Stimulated activated CD4-positive, alpha-beta T cell treated with anti-CD3 and anti-CD28 coated beads, Interleukin-12 subunit alpha, Interleukin-12 subunit beta, amount 100 ng/mL, for 48 hours (primary cell): ENCODE measurements at places on chromosomes 12 and 14.

DNA sequence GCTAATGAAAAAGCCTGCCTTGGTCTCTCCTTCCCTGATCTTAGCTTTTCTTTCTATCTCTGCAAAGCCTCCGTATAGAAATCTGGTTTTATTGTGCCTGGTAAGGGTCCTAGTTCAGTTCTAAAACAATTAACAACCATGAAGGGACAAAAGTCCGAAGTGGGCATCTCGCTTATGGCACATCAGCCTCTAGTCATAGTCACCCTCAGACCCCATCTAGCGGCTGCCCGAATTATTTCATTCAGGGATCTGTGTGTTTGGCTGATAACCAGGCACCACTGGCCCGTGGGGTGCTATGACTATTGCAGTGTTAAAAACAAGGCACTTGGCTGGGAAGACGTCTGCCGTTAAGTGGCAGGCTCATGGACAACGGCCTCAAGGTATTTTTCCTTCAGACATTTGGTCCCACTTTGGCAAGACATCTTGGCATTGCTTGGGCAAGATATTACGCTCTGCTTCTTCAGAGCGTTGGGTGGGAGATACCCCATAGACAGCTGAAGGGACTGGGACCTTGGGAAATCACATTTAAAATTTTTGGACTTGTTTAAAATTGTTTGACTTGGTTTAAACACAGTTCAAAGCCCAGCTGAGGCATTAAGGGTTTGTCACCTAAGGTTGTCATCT, 87.1 kb downstream of the SINHCAF start:
- peak; percentile 49 for DNase-seq

- DNase-seq, result no peak
These were observed 52.3 kb downstream of the PLEKHA5 start for GRCh38 chr12:19181666-19182426.

GRCh38 chr14:79699206-79699605, 512.1 kb downstream of the DIO2 start:
- DNase-seq, result no peak

DNA sequence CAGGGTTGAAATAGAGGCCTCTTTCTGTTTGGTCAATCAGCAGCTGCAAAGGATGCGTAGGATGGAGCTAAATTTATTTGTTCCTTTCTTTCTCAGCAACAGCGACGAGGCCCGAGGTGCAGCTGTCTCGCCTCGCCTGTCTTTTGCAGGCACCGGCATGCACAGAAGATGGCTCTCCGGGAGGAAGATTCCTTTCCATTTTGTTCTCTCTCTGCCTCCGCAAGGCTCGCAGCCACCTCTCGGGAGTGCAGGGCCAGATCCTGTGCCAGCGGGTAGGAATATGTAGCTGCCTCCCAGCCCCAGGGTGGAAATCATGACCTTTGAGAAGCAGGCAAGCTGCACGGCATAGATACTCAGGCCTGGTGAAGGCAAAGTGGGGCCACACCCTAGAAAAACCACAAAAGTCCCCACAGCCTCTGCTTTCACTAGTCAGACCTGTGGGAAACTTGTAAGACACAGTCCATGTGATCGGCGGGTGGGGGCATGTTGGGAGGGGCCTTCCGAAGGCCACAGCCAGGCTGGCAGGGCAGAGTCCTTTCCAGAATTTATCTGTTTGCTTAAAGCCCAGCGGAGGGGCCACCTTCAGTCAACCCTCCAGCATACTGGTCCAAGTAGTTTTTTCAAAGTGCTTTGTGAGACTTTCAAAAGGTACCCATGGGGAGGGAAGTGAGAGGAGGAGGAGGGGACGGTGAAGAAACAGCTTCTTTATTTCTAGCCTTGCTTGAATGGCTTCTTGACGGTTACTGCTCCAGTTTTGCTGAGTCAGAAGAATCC, at the start of gene MAP1LC3B2:
MAP1LC3B2 (plus strand) TSS at position 220 of the 774 bp plus-strand sequence. CDS start 16,562 bp downstream, outside the sequence.
- peak; percentile 57 for DNase-seq

DNA sequence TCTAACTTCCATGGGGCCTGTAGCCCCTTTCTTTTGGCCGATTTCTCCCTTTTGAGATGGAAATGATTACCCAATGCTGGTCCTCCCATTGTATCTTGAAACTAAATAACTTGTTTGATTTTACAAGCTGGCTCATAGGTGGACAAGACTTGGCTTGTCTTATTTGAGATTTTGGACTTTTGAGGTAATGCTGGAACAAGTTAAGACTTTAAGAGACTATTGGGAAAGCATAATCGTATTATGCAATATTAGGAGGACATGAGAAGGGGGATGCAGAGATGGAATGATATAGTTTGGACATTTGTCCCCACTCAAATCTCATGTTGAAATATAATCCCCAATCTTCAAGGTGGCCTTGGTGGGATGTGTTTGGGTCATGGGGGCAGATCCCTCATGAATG, 49.2 kb upstream of the LYZ start:
- no peak for DNase-seq

DNA sequence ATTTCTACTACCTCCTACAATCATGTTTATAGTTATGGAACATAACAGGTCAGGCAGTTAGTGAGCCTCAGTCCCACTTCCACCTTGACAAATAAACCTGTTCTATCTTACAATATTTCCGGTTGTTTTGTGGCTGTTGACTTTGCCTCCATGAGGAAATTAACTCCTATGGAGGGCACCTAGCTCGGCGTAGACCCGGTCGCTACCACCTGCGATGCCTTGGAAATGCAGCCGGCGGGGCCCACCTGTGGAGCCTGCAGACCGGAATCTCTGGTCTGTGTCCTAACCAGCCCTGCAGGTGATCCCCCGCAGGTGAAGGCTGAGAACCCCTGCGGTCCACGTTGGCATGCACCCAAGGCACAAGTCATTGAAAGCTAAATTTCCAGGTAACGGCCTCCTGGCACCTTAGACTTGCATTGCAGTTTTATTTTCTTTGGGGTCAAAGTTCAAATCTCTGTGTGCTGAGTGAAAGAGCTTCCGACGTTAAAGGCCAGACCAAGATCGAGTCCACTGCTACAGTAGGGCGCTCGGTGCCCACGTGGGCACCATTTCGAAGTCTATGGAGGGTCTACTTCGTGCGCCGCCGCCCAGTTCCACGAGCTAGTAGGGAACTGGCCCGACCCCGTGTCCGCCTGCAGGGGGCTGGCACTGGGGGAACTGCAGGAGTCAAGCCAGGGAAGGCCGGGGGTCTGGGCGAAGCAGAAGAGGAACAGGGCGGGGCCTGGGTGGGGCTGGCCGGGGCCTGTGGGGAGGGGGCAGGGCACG, 782 bp upstream of the PIWIL1 start:
- DNase-seq, result no peak

DNA sequence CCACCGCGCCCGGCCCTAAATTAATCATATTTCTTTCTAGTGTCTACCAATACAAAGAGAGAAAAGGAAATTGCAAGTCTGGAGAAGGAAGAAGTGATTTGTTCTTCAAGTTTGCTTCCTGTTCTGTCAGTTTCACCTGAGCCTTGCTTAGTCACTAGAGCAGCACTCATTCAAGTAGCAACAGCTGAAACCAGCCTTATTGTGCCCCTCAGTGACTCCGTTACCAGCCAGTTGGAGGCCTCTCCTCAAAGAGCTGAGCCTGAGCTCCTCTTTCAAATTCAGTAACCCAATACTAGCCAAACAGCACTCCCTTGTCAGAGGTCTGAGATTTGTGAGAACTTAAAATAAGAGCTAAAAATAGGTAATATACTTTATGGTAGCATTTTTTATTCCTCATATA, 17.4 kb downstream of the PAWR start:
- no peak for DNase-seq

- DNase-seq, result no peak
These were observed 70.2 kb downstream of the SLC25A47 start for GRCh38 chr14:100393362-100393761.

DNA sequence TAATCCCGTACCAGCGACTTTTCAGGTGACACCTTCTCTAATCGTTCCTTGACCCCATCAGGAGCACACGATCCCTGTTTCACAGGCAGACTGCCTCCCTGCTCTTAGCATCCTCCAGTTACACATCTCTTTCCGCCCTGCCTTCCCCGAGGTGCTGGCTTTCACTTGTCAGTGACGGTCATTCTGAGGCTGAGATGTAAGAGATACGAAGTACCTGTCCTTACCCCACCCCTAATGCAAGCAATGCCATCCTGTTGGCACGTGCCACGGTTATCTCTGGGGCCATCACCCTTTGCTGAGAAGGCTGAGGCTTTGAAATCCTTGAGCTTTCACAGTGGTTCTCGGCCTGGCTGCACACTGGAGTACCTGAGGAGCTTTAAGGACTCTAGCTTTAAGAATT, 24.4 kb downstream of the B4GALNT3 start:
- no peak for DNase-seq

- no peak for DNase-seq
These were observed 79.5 kb downstream of the DAAM1 start for GRCh38 chr14:59268011-59268410.

GRCh38 chr12:103955811-103956508, 9.7 kb upstream of the TDG start:
- no peak for DNase-seq

DNA sequence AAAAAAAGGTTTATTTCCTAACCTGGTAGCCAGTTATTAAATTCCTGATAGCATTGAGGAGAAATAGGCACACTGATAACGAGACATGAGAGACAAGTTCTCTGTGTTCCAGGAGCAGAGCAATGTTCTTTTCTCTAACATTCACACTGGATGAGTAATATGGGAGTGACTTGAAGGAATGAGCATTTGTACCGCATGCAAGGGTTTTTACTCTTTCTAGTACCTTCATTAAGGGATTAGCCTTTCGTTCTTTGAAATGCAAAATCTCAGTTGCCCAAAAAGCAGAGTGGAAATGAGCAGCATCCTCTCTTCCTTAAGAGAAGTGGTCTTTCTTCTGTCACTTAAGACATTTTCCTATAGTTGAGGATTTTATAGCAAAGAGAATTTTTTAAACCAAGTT, 54.7 kb downstream of the FGD4 start:
- no peak for DNase-seq

DNA sequence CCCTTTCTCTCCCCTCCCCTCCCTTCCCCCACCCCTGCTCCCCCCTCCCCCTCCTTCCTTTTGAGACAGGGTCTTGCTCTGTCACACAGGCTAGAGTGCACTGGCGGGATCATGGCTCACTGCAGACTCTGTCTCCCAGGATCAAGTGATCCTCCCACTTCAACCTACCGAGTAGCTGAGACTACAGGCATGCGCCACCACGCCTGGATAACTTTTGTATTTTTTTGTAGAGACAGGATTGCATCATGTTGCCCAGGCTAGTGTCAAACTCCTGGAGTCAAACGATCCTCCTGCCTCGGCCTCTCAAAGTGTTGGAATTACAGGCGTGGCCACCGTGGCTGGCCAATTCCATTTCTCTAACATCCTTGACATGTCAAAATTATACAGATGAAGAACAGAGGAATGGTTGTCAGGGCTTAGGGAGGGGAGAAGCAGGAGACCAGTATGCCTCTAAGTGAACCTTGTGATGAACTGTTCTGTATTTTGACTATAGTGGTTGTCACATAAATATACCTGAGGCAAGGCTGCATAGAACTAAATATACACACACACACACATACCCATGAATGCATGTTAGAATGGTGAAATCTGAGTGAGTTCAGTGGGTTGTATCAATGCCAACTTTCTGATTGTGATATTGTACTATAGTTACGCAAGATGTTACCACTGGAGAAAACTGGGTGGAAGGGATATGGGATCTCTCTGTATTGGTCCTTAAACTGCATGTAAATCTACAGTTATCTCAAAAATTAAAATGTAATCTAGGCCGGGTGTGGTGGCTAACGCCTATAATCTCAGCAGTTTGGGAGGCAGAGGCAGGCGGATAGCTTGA, 3.6 kb upstream of the CFAP73 start:
- DNase-seq, result no peak

DNA sequence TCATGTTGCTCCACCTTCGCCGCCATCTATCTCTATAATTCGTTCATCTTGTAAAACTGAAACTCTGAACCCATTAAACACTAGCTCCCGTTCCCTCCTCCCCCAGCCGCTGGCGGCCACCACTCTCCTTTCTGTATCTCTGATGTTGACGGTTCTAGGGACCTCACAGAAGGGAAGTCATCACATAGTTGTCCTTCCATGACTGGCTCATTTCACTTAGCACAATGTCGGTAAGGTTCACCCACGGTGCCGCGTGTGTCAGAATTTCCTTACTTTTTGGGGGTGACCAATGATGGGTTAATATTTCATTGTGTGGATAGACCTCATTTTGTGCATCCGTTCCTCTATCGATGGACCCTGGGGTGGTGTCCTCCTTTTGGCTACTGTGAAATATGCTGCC, 2.0 kb upstream of the CACNA2D4 start:
- DNase-seq, result no peak

- DNase-seq, result no peak
These were observed 60.4 kb upstream of the SEL1L start for GRCh38 chr14:81594012-81594411.

DNA sequence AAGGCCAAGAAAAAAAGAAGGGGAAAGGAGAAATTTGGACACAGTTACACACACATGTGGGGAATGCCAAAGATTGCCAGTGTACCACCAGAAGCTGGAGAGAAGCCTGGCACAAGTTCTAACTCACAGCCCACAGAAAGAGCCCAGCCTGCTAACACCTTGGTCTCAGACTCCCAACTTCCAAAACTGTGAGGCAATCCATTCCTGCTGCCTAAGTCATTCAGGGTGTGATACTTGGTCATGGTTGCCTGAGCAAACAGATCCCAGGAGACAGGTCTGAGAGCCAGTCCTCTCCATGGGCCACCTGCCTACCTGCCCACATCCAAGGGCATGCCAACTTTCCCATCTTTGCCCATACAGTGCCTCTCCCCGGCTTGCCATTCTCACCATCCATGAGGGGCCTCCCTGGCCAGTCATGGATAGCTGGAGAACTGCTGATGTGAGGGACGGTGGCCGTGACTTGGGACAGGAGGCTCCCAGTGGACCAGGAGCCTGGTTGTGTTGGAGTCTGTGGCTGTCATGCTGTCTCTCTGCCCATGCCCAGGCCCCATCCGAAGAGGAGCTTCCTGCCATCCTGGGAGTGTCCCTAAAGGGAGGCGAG, 198.0 kb upstream of the RTL1 start:
- DNase-seq, result no peak

- DNase-seq, result no peak
These were observed 921.8 kb downstream of the BCL11B start for GRCh38 chr14:98350213-98350612.

DNA sequence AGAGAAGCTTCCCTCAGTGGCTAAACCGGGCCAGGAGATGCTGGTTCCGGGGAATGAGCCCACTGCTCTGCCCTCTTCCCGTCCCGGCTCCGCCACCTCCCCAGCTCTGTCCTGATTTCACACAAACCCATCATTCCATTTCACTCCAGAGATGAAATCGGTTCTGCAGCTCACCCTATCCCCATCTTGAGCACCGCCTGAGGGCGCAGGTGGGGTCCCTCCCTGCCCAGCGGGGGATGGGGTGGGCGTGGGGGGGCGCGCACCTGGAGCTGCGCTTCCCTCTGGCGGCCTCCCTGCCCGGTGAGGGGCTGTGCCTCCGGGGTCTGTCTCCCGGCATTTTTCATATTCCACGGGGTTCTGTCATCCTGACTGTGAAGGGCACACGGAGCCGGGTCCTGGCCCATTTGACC, 44.7 kb downstream of the NOC4L start:
- DNase-seq, result no peak

GRCh38 chr12:7959701-7960121, 23.7 kb upstream of the SLC2A3 start:
- peak; percentile 21 for DNase-seq

- DNase-seq, result no peak
These were observed 101.6 kb downstream of the STXBP6 start for GRCh38 chr14:24948261-24948847.
